ENCODE measurements at places on chromosomes 11 and 22.

DNA sequence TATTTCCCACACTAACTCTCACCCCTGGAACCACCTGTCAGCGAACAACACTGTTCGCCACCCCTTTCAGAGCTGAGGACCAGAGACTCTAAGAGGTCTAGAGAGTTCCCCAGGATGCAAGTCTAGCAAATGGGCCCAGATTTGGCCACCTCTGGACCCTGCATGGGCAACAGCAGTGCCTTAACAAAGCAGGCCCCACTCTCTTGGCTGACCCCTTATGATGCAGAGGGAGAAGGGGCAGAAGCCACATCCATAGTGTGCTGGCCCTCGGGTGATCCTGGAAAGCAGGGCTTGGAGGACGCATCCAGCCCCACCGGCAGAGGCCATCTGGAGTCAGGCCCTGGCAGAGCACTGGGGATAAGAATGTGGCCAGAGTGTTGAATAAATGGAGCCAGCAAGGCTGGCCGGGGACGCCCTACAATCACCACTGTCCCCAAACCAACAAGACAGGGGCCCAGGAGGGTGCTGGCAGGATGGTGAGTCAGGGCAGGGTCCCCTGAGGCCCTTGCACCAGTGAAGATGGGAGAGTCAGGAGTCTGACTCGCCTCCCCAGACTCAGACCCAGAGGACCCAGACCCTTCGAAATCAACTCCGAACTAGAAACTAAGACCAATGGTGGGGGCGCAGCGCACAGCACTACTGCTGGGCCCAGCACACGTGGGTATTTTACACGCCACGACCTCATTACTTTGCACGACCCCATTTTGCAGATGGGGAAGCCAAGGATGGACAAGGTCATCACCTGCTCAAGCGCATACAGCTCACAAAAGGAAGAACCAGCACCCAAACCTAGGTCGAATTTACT lies 6.5 kb downstream of the CSNK1E start:
- DNase-seq: no peak

DNA sequence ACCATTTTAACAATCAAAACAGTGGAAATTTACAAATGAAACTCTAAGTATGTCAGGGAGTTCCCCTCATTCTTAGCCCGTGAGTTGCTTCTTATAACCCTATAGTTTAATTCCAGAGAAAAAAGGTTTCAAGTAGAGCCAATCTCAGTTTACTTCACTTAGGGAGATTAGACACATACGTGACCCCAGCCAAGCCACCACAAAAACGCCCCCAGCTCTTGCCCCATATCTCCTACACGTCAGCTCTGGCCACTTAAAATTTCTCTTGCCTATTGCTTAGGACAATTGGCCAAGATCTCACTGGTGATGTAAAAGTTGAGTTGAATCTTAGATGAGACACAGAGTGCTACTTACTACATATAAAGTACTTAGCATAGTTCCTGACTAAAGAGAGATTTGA lies 166.4 kb downstream of the ETS1 start:
- no peak for DNase-seq

- DNase-seq: no peak
Measured at GRCh38 chr11:130623670-130624668, 175.5 kb downstream of the ADAMTS15 start.

- no peak for DNase-seq
Measured at GRCh38 chr11:30457087-30457486, 129.1 kb downstream of the MPPED2 start.

DNA sequence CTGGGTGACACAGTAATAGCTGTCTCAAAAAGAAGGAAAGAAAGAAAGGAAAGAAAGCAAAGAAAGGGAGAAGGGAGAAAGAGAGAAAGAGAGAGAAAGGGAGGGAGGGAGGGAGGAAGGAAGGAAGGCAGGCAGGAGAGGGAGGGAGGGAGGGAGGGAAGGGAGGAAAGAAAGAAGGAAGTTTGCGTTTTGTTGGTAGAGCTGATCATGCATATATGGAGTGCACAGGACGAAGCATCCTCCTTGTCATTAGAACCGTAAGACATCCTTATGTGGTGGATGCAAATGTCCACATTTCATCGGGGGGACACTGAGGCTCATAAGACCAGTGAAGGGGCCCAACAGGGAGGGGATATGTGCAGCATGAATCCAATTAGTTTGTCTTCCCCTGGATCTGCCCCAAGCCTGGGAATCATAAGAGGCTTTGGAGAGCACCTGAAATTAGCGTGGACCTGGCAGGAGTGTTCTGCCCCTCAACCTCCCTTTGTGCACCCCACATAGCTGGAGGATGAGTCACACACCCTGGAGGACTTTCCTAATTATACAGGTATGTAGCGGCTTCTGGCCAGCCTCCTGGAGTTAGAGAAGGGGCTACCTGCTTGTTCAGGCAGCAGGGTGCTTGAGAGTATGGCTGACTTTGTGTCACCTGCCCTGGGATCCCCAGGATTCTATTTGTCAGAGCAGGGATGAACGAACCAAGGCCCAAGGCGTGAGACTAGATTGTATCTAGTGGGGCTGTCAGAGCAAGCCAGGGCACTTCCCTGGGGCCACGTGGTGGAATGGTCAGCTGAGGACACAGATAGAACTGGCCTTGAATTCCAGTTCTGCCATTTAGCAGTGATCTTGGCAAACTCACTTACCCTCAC lies 119.7 kb upstream of the CD82 start:
- DNase-seq: no peak

DNA sequence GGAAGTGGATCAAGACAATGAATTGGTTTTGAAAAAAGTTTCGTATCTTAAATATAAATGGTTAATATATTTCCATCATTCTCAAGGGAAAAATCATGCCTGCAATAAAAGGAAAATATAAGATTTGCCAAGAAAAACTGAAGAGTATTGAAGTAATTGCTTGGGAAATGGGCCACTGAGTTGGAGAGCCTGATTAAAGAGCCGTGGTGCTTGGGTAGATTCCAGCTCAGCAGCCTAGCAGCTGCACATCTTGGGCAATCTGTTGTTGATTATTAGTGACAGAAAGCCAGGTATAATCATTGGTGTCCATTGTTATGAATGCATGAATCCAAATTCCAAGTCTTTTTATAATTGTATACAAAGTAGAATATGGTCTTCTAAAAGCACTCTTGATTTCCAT lies 800.9 kb upstream of the CHORDC1 start:
- DNase-seq: no peak

DNA sequence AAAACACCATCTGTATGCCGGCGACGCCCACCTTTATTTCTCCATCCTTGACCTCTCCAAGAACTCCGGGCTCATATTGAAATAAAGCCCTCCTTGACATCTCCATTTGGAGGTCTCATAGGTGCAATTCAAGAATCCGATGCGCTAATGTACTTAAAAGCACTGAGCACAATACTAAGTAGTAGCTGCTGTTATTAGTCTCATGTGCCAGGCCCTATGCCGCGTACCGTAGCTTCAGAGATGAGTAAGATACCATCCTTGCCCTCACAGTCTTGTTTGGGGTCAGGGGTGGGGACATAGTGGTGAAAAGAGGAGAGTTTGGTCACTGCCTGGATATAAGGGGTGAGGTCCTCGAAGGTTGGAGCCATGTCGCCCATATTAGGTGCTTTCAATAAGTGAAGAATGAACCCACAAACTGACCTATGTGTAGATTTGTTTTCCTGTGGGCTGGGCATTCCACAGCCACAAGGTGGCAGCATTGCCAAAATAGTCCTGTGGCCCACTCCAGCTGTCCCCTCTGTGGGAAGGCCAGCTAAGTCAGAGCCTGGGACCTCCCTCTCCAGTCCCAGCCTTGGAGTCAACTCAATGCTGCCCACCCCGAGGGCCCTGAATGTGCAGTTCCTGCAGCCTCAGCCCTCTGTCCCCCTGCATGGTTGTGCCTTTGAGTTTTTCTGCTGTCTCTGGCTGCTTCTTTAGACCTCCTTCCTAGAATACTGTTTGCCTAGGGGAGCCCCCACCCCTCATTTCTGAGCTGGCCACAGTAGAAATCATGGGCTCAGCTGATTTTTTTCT lies 6.5 kb downstream of the DCPS start:
- DNase-seq: no peak

DNA sequence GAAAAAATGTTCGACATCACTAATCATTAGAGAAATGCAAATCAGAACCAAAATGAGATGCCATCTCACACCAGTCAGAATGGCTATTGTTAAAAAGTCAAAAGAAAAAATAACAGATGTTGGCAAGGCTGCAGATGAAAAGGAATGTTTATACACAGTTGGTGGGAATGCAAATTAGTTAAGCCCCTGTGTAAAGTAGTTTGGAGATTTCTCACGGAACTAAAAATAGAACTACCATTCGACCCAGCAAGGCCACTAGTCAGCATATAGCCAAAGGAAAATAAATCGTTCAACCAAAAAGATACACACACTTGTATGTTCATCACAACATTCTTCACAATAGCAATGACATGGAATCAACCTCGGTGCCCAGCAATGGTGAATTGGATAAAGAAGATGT lies 503.2 kb downstream of the OPCML start:
- no peak for DNase-seq

GRCh38 chr11:93957397-93957952 lies 63.7 kb upstream of the HEPHL1 start:
- DNase-seq: no peak

GRCh38 chr11:29200791-29201562 lies 815.9 kb downstream of the KCNA4 start:
- DNase-seq: no peak

- no peak for DNase-seq
Measured at GRCh38 chr11:69167916-69168691, 12.4 kb downstream of the SMIM38 start.

- DNase-seq: no peak
Measured at GRCh38 chr11:33325451-33325850, 68.3 kb downstream of the HIPK3 start.

GRCh38 chr11:120545813-120546212 lies 34.3 kb downstream of the GRIK4 start:
- DNase-seq: no peak

DNA sequence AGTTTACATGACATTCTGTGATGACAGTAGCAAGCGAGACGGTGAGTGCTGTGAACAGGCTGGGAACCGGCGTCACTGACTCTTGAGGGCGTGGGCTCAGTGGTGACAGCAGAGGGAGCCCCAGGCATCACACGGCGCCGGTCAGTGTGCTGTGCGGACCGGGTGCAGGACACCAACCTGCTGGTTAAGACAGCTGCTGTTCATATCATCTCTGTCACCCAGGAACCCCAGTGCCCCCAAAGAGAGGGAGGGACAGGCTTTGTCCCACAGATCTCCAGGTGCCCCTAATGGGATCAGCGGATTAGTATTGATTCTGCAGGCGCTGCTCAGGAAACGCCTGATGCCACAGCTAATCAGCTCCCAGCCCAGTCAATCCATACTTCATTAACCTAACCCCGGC lies 18.4 kb downstream of the B3GAT1 start:
- no peak for DNase-seq

- DNase-seq: no peak
Measured at GRCh38 chr22:48393885-48394284, 1433.8 kb downstream of the BRD1 start.

DNA sequence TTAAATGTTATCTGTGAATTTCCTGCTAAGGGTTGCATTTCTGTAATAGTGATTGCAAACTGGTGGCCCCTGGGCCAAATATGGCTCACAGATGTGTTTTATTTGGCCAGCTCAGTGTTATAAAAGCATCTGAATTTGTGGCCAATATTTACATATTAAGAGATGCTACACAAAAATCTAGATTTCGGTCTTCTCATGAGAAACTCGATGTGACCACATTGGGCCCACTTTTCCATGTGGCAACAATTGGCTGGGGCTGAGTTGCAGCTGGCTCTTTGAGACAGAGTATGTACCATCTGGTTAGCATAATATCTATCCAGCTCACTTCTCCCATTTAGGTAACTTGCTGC lies 244.5 kb upstream of the POU2AF2 start:
- no peak for DNase-seq

GRCh38 chr11:131278472-131278871 lies 91.9 kb upstream of the NTM start:
- DNase-seq: no peak

DNA sequence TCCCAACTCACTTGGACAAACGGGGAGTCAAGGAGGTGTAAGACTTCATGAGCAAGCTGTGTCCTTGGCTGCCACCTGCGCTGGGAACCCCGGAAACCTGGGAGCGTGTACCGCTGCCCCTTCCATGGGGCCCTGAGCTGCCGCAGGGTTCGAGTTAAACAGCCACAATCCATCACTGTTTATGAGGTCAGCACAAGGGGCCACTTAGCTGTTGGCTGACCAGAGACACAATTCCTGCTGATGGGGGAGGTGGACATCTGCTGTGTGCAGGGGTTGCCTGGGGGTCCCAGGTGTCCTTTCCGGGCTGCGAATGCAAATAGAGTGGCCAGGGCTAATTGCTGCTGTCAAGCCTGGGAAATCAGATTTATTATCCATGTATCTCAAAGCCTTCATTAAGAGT lies 549.3 kb downstream of the BRD1 start:
- no peak for DNase-seq

GRCh38 chr22:41856469-41856868 lies 23.6 kb downstream of the SREBF2 start:
- no peak for DNase-seq

GRCh38 chr11:34441814-34442213 lies 3.1 kb downstream of the CAT start:
- no peak for DNase-seq

GRCh38 chr22:45842291-45842991 lies 134.5 kb downstream of the WNT7B start:
- DNase-seq: no peak

GRCh38 chr11:64897381-64898075 lies 19.1 kb upstream of the EHD1 start:
- no peak for DNase-seq

DNA sequence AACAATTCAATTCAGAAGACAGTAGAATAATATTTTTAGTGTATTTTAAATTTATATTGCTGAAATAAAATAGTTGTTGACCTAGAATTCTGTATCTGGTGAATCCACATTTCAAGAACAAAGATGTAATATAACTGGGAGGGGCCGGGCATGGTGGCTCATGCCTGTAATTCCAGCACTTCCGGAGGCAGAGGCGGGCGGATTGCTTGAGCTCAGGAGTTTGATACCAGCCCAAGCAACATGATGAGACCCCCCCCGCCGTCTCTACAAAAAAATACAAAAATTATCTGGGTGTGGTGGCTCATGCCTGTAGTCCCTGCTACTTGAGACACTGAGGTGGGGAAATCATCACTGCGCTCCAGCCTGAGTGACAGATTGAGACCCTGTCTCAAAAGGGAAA lies 72.6 kb downstream of the CD82 start:
- no peak for DNase-seq

GRCh38 chr22:21945453-21946261 lies 7.0 kb downstream of the PPM1F start:
- no peak for DNase-seq

DNA sequence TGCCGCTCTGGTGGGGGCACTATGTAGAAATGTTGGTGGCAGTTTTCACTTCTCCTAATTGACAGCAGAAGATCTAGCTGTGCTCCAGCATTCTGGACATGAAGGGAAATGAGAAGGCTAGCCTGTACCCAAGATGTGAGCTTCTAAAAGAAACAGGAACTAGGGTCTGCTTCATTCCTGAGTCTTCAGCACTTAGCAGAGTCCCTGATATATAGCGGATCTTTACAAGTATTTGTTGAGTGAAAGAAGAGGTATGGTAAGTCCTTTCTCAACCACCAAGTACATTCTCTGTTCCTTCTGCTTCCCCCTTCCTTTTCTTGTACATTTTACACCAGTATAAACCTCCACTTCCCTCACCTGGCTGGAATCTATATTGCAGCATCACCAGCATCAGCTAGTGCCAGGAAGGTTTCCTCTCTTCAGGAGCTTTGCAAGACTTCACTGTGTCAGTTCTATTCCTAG lies 408.3 kb upstream of the CADM1 start:
- no peak for DNase-seq

Data from cortex of kidney (tissue), 1 donor.